Stimulated activated CD4-positive, alpha-beta T cell treated with anti-CD3 and anti-CD28 coated beads, Interleukin-1b, Interleukin-23, amount 100 ng/mL, for 1 hour (primary cell): ENCODE measurements at places on chromosomes 6 and 20.

GRCh38 chr6:1325461-1326309 lies 13.8 kb downstream of the FOXQ1 start:
- no peak for DNase-seq

DNA sequence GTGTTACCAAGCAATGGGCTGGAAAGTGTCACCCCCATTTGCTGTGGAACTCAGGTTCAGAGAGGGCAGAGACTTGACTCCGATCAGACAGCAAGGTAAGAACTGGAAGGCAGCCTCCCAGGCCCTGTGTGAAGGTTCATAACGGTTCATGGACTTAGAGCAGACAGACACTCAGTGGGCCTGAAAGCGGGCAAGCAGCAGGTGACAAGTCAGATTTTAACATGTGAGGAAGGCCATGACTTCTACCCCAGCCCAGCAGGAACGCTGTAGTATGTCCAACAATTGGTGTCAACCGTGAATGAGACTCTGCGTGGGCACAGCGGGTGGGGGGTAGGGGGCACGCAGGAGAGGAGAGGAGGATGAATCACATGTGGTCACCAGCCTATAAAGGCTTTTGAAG lies 217.6 kb upstream of the SNX9 start:
- no peak for DNase-seq

DNA sequence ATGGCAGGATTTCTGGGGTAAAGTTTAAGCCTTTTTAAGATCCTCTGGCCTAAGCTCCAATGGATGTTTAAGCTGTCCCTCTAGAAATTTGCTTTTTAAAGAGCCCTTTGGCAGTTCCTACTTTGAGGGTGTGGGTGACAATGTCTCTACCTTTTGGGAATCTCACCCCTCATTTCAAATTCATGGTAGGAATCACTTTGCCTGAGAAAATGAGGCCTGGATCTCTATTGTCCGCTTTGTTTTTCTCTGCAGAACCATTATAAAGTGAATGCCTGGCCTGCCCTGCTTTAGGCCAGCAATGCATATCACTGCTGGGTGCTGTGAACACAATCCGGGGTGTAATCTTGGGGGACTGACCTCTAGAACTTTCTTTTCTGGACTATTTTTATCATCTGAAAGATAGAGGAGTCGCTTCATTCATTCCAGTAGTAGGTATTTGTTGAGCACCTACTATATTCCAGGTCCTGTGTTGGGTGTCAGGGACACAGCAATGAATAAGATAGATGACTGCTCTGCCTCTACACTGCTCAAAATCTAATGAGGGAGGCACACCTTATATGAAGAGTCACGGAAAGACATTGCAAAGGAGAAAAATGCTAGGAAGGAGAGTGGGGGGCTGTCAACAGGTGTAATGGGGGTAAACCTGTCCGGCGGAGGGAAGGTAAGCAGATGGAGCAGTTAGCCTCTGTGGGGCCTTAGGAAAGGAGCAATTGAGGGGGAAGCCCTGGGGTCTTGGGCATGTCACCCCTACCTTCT lies 8.6 kb upstream of the COMMD7 start:
- no peak for DNase-seq

- DNase-seq = no peak
Observed at GRCh38 chr6:14616656-14617055, 499.1 kb downstream of the CD83 start.

- no peak for DNase-seq
Observed at GRCh38 chr6:20377623-20378265, 23.9 kb upstream of the E2F3 start.

GRCh38 chr6:97423190-97423589 lies 140.2 kb upstream of the MMS22L start:
- DNase-seq = no peak

DNA sequence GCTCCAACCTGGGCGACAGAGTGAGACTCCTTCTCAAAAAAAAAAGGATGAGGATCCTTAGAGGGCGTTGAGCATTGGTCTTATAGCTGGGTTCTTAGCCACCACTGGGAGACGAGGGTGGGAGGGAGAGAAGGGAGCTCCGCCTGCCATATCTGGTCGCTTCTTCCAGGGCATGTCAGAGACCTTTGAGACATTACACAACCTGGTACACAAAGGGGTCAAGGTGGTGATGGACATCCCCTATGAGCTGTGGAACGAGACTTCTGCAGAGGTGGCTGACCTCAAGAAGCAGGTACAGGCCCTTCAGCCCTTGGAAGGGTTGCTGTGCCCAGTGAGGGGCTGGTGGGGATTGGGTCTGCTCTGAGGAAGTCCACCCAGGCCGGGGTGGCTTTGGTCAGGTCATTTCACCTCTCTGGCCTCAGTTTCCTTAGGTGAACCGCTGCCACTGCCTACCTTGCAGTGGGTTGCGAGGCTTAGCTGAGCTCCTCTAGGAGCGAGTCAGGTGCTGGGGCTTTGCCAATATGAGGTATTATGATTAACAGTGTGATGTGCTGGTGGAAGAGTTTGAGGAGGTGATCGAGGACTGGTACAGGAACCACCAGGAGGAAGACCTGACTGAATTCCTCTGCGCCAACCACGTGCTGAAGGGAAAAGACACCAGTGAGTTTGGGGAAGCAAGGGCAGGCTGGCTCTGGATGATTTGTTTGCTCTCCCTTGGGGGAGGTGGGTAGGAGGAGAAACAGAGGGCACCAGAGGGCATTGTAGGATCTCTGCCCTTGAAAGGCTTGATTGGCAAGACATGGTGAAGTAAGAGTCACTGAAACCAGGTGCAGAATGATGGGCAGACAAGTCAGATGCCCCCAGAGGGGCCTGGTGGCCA lies 8.5 kb downstream of the CNPY3 start:
- no peak for DNase-seq

DNA sequence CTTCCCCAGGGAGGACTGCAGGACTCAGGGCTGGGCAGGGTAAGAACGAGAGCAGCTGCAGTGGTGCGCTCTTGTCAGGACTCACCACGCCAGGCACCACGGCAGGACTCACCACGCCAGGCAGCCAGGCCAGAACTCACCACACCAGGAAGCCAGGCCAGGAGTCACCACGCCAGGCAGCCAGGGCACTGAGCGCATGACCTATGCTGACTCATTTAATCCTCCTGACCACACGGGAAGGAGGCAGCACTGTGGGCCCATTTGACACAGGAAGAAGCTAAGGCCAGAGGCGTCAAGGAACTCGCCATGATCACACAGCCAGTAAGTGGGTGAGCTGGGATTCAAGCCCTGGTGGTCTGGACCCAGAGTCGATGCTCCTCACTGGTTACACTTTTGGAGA lies 189.3 kb downstream of the PREX1 start:
- no peak for DNase-seq

DNA sequence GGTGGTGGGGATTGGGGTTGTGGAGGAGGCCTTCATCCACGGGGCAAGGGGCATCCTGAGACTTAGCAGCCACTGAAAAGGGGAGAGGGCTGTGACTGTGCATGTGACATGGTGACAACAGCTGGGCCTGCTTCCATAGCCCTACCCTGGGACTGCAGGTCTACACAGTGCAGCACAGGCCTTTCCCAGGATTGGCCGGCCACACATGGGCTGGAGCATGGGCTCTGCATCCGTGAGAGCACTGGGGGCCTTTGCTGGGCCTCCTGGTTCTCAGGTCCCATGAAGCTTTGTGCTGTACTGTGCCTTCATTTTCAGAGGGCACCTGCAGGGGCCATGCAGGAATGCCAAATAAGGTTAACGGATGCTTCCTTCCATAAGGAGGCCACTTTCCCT lies 56.0 kb downstream of the ZDHHC14 start:
- DNase-seq = no peak

- DNase-seq = peak; percentile 3
Observed at GRCh38 chr20:1844325-1845162, 50.7 kb upstream of the SIRPA start.

- DNase-seq = no peak
Observed at GRCh38 chr20:46306743-46307138, 1.6 kb downstream of the CDH22 start.

DNA sequence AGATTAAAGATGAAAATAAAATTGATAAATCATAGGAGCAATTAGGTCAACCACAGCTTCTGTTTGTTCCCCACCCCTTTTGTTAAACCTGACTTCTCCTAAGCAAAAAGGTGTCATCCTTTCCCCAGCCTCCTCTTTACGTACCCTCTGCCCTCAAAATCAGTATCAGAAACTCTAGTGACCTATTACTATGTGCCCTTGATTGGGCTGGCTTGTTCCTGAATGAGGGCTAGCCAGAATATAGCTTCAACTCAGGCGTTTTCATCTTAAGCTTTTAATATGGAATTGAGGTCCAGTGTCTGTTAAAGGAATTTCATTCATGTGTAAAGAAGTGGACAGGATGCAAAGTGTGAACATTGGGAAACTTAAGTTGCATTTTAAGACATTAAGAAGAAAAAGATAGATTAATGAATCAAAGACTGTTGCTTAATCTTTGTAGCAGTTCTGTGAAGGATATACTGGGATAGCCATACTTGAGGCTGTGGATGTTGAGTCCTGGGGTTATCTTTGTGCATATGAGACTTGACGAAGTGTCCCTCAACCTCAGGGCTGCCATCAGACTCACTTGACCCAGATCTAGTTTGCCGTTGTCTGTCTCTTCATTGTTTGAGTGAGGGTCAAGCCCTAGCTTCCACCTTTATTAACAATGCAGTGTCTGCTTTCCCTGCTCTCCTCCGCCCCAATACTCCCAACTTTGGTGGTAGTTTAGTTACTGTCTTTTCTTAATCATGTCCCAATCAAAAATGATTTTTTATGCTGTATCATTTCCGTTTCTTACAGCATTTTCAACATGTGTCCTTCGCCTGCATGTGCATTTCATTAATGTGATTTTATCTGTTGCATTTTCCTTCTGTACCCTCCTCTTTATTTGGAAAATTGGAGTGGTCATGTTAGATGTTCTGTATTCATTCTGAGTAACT lies 1.9 kb downstream of the TBPL1 start:
- DNase-seq = no peak

- DNase-seq = no peak
Observed at GRCh38 chr6:15290962-15291704, 45.3 kb downstream of the JARID2 start.

- DNase-seq = no peak
Observed at GRCh38 chr6:170106906-170107525, 183.9 kb downstream of the DLL1 start.

DNA sequence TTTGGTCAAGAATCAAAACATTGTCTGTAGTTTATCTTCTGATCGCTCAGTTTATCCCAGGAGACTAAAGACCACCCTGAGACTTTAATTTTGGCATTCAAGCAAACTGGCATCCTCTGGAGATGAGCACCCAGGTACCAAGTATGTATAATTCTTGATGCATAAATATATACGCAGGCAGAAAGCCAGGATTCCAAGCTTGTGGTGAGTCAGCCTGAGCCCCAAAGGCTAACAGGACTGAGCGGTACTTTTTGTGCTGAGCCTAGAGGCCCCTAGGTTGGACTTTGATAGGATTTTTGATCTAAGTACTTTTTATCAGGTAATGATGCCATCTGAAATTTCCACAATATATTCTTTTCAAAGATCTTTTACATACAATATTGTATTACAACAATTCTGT lies 301.3 kb downstream of the TFAP2B start:
- no peak for DNase-seq

GRCh38 chr6:46556053-46556452 lies 64.8 kb upstream of the RCAN2 start:
- no peak for DNase-seq

- no peak for DNase-seq
Observed at GRCh38 chr6:55643861-55644260, 64.9 kb upstream of the HMGCLL1 start.

GRCh38 chr6:155882527-155883333 lies 427.1 kb upstream of the NOX3 start:
- DNase-seq = no peak

DNA sequence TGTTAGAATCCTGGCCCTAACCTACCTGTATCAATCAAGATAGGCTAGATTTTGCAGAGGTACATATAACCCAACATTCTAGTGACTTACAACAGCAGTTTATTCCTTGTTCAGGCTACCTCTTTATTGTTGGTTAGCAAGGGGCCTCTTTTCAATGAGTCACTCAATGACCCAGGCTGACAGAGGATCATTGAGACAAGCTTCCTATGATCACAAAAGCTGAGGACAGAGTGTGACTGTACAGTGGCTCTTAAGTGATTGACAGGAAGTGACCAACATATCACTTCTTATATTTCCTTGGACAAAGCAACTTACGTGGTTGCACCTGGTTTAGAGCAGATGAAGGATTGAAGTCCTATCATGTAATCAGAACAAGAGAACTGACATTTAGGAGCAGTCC lies 740.9 kb downstream of the FRK start:
- no peak for DNase-seq

- no peak for DNase-seq
Observed at GRCh38 chr20:51319522-51319921, 223.0 kb downstream of the NFATC2 start.

GRCh38 chr20:48242623-48243022 lies 457.3 kb upstream of the SULF2 start:
- no peak for DNase-seq

GRCh38 chr6:79821859-79822258 lies 125.5 kb downstream of the ELOVL4 start:
- no peak for DNase-seq

DNA sequence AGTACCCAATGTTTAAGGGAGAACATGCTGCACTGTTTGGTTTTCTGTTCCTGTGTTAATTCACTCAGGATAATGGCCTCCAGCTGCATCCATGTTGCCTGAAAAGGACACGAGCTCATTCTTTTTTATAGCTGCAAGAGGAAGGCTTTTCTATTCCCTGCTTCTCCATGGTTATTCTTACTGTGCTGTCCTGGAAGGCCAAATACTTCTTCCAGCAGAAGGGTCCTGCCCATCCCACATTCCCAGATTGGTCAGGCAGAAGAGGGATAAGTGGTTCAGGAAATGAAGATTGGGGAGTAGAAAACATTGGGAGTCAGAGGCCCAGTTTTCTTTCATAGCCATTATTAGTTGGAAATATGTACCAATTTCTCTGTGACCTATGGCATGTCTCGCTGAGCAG lies 122.4 kb downstream of the TCP11 start:
- no peak for DNase-seq

DNA sequence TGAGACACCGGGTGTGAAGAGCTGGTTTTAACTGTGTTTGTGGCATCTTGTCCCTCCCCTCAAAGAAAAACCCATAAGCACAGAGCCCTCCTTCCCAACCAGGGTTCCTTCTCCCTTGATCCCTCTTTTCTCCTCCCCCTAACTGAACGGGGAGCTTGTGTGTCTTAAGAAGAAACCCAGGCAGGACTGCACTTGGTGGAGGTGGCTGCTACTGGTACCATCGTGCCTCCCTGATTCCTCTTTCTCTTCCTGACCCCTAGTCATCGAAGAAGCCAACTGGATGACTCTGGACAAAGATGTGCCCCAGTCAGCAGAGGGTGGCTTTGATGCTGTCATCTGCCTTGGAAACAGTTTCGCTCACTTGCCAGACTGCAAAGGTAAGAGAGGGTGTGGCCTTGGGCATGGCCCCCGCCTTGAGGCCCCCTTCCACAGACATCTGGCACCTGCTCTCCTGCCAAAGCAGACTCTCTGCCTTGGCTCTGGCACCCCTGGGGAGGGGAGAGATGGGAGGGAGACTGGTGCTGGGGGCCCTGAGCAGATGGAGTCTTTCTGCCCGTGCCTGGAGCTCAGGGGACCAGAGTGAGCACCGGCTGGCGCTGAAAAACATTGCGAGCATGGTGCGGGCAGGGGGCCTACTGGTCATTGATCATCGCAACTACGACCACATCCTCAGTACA lies 2.1 kb downstream of the GNMT start:
- DNase-seq = no peak

- no peak for DNase-seq
Observed at GRCh38 chr6:47034926-47035325, 7.2 kb downstream of the ADGRF1 start.
